NCI-H774 (cell line): ENCODE measurements at places on chromosomes 6 and 20.

- no peak for DNase-seq
These were observed 32.5 kb upstream of the PRND start for GRCh38 chr20:4689220-4689619.

DNA sequence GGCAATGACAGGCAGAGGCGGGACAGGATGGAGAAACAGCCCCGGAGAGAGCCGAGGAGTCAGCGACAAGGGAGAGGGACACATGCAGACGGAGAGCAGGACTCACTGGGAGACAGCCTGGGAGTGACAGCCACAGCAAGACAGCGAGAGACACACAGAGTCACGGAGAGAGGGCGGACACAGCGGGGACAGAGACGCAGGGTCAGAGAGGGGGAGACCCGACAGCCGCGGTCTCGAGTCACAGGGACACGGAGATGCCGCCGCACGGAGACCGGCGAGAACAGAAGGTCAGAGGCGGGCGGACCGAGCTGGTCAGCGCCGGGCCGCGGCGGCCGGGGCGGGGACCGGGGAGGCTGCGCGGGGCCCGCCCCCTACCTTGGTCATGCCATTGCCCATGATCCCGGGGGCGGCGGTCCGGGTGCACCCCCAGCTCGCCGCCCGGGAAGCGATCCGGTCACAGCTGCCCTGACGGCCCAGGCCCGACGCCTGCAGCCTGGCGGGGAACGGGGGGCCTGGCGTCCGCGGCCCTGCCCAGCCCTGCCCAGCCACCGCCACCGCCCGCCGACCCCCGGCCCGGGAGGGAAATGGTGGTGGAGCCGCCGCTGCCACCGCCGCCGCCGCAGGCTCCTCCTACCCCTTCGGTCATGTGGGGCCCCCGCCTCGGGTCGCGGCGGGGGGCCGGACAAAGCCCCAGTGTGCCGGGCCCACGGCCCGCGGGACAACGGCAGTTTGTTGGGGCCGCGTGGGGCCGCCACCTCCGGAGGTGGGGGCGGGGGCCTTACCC, at the start of the genes DUSP15 and TTLL9:
DUSP15 (minus strand) TSS at position 586 of the 784 bp plus-strand sequence; CDS start at position 396, 190 bp downstream.
TTLL9 (plus strand) TSS at position 693 of the 784 bp plus-strand sequence. CDS start 493 bp downstream, outside the sequence.
- no peak for DNase-seq

DNA sequence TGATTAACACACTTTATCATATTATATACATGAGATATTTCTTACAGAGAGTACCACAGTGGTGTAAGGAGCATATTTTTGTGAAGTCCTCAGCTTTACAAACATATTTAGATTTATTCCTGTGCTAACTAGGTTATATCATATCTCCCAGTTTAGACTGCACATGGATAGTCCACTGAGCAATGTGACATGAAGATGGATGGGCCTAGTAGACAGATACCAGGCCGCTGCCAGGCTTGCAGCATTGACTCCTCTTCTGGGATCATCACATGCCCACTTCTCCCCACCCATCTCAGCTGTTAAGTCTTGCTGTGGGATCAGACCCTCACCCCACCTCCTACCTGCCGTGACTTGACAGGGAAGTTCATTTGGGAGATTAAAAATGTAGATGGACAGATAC, 95.8 kb downstream of the SLX4IP start:
- no peak for DNase-seq

GRCh38 chr6:166278579-166279392, 29.4 kb downstream of the PRR18 start:
- DNase-seq, result no peak

- no peak for DNase-seq
These were observed 11.5 kb upstream of the CCDC170 start for GRCh38 chr6:151482290-151482689.

- DNase-seq, result no peak
These were observed 102.2 kb upstream of the RALGAPA2 start for GRCh38 chr20:20814685-20815084.

GRCh38 chr20:1685304-1686052, 27.9 kb upstream of the SIRPG start:
- DNase-seq, result no peak

DNA sequence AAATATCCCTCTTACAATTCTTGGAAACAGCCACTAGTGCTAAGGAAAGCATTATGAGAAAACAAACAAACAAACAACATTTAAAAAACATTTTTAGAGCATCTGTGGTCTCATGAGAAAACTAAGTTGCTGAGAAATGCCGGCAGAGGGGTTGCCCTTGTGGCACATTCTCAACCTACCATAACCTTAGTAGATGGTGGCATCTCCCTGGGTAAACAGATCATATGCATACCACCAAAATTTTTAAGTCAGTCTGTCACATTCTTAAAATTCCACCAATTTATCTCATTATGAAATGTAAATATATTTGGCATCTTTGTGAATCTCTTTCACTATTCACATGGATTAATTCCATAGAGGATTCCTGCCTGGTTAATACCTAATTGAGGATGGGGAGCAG, 575.7 kb upstream of the MARCKS start:
- DNase-seq, result no peak

GRCh38 chr6:26532699-26533531, 5.3 kb upstream of the HMGN4 start:
- peak; percentile 84 for DNase-seq

- DNase-seq, result no peak
These were observed 210.9 kb downstream of the TBX18 start for GRCh38 chr6:84553527-84553926.

DNA sequence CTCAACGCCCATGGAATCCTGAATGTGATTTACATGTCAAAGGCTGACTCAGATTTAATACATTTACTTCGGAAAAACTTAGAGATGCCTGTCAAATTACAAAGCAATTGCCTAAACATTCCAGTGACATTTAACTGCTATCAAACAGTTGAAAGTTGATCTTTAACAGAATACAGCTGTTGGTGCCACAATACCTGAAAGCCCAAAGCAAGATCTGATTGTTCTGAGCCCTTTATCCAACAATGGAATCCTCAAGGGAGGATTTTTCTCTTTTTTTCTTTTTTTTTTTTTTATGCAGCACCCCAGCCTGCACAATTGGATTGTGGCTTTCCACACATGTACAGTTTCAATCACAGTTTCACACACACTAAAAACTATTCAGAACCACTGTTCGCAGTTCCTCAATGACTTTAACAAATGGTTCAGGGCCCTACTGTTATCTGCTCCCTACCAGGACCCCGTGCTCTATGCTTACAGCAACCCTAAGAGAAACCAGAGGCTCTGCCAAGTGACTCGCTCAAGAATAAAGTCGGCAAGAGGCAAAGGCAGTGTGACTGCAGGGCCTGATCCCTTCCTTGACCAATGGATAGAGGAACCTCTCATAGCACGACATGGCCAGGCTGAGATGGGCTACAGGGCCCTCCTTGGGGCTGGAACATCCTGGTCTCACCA, 33.3 kb downstream of the EPB41L2 start:
- no peak for DNase-seq

DNA sequence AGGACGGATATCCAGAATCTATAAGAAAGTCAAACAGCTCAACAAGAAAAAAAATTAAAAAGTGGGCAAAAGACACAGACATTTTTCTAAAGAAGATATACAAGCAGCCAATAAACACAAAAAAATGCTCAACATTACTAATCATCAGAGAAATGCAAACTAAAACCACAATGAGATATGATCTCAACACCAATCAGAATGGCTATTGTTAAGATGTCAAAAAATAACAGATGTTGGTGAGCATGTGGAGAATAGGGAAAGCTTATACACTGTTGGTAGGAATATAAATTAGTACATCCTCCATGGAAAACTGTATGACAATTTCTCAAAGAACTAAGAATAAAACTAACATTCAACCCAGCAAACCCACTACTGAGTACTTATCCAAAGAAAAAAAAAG, 23.3 kb upstream of the OSTM1 start:
- no peak for DNase-seq

- DNase-seq, result peak; percentile 31
These were observed 133.1 kb downstream of the LY86 start for GRCh38 chr6:6721606-6722005.

DNA sequence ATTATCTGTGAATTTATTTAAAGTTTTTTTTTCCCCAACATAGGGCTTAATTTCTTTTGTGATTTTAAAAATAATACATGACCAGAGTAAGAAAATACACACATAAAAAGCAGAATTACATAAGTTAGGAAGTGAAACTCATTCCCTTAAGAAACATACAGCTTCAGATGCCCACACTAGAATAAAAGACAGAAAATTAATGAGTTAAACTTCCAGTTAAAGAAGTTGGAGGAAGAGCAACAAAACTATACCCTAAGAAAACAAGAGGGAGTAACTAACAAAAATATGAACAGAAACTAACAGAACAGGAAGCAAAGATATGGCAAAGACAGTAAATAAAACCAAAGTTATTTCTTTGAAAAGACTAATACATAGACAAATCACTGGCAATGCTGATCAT, 107.6 kb upstream of the CEP85L start:
- no peak for DNase-seq

- peak; percentile 38 for DNase-seq
These were observed 1.0 kb upstream of the DDAH2 start for GRCh38 chr6:31729979-31730630.

GRCh38 chr6:41599015-41599851, 39.0 kb upstream of the MDFI start:
- no peak for DNase-seq

DNA sequence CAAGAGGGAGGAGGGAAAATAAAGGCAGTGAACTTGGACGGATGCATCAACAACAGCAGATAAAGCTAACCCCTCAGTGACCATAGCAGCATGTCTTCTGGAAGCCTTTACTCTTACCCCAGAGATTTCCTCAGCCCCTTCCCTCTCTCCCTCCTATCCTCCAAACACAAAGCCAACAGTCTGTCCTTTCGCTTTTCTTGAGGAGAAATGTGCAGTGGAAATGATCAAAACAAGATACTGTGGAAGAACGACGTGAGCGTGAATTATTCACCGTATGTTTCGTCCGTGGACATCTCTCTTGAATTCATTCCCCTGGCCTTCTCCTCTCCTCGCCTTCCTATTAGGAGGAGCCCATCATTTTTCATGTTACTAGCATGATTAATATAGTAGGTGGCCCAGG, 8.5 kb downstream of the NRN1 start:
- no peak for DNase-seq

DNA sequence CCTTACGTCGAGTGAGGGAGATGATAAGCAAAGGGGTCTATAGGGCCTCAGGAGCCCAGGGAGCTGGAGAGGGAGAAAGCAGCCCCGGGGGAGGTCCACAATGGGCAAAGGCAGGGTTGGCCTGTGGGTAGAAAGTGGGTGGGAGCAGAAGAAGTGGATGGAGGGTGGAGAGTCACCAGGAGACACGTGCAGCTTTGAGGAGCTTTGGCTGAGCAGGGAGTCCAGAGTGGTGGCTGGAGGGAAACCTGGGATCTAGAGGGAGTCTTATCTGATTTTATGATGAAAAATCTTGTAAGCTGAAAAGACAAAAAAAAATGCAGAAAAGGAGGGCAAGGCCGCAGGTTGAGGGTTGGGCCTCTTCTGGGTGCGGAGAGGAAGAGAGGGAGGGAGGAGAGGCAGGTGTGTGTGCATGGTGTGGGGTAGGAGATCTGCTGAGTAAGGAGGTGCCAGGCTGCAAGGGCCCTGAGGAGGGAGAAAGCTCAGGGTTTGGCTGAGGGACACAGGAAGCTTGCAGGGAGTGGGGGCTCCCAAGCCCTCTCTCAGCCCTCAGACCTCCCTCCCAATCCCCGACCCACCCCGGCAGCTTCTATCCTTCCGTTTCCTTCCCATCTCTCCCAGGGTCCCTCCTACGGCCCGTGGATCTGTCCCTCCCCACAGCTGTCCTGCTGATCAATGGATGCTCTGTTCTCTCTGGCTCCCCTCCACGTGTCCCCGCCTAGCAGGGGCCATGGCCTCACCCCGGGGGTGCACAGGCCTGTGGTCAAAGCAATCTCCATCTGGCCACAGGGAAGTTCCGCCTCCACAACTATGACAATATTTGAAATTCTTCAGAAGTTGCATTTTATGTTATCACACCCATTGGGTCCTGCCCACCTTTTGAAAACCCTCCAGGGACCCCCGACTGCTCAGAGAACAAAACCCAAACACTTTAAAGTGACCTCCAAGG, 17.1 kb upstream of the BPI start:
- DNase-seq, result no peak

- no peak for DNase-seq
These were observed 246.2 kb downstream of the HIVEP2 start for GRCh38 chr6:142698751-142699150.

DNA sequence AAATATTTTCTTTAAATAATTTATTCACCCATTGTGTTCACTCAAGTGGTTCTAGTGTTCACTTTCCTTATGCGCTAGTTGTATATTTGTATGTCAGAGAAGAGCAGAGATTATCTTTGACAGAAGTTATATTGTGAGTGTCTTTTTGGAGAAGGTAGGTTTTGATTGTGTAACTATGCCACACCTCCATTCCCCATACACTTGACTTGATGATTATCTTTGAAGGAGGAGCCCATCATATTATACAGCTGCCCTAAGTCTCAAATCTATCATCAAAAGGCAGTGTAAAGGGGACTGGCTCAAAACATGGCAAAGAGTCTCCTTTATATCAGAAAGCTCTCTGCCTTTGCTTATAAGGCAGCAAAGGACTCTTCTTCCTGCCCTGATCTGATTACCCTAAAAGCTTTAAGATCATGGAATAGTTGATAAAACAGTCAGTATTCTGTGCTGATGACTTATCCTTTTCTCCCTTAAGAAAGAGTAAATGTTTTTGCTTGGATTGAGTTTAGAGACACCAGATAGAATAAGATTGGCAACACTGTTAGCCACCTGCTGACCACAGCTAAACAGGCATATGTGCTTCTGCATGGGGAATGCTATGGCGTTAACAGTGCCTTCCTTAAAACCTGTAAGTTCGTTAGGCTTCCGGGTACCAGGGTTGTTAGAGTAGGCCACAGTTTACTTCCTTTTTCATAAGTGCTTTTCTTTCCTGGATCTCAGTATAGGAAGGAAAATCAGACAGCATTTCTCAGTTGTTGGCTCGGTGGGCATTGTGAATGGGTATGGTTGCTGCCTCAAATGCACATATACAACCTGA, 22.6 kb downstream of the TOP1 start:
- no peak for DNase-seq

- DNase-seq, result no peak
These were observed 25.7 kb downstream of the ZFAND3 start for GRCh38 chr6:37845026-37845911.

DNA sequence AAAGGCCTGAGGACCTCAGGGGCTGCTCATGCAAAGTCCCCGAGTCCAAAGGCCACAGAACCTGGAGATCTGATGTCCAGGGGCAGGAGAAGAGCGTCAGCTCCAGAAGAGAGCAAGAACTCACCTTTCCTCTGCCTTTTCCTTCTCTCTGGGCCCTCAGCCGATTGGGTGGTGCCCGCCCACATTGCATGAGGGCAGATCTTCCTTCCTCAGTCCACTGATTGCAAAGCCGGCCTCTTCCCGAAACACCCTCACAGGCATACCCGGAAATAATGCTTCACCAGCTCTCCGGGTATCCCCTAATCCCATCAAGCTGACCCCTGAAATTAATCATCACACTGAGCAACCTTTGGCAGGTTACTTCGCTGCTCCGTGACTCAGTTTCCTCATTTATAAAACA, 33.4 kb downstream of the SPDEF start:
- DNase-seq, result no peak

GRCh38 chr6:168662301-168662936, 221.4 kb downstream of the SMOC2 start:
- no peak for DNase-seq
